NCI-H2029 (cell line): ENCODE measurements at places on chromosomes 3 and 15.

GRCh38 chr3:35335703-35336102 lies 303.6 kb upstream of the ARPP21 start:
- no peak for DNase-seq

DNA sequence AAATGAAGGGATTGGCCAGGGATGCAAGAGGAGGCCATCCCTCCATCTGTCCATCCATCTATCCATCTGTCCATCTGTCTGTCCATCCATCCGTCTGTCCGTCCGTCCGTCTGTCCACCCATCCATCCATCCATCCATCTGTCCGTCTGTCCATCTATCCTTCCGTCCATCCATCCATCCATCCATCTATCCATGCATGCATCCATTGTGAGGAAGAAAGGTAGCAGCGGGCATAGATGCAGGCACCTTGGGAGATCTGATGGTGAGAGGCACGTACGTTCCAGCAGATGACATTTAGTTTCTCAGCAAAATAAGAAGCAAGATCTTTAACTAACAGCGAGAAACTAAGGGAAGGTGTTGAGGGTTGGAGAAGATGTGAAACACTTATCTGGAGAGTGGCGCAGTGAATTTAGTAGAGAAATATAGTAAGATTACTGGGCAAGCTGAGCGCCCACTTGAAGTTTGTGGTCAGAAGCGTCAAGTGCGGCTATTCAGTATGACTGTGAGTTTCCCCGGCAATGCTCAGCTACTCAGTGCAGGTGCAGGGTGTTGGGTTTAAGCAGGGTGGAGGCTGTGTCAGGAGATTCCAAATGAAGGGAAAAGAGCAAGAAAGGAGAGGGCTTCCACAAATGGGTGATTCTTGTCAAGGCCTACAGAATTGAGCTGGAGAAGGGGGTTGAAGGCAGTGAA lies 22.4 kb upstream of the SRP14 start:
- no peak for DNase-seq

- DNase-seq: no peak
Measured at GRCh38 chr3:128617270-128617556, 33.4 kb downstream of the RPN1 start.

DNA sequence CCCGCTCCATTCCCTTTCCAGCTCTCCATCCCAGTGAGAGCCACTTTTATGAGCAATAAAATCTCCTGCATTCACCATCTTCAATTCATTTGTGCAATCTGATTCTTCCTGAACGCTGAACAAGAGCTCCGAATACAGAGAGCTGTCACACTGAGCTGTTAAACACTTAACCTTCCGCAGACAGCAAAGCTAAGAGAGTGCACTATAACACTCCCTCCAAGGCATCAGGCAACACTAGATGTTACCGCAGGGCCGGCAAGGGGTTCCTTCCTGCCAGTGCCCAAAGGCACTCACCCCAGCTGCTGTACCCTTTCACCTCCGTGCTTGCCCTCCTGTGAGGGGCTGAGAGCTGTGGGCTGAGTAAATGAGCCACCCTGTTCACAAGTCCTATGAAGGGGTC lies 85.6 kb downstream of the BCHE start:
- DNase-seq: no peak

- DNase-seq: no peak
Measured at GRCh38 chr3:178117641-178118040, 418.6 kb upstream of the KCNMB2 start.

DNA sequence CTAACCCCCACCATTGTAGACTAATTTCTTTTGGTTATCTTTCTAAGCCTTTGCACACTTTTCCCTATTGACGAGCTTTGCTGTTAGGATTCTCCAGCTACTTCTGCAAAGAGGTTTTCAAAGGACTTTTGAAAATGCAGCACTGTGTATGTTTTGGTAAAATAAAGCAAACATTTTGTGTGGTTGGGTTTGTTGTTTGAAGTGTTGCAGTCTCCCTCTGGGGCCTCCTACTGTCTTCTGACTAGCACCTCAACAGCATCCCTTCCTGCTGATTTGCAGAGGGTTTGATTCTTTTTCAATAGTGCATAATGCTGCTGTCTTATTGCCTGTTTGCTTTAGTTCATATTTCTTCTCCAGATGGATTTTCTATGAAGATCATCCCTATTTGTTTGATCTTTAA lies 775.1 kb upstream of the CFAP20DC start:
- no peak for DNase-seq

GRCh38 chr3:56923526-56924224 lies 121.9 kb upstream of the ARHGEF3 start:
- DNase-seq: peak; percentile 43

GRCh38 chr3:25427155-25427554 lies 908 bp upstream of the RARB start:
- DNase-seq: no peak

GRCh38 chr3:115851571-115851970 lies 228.3 kb downstream of the GAP43 start:
- DNase-seq: no peak

GRCh38 chr15:100651253-100651652 lies 48.9 kb downstream of the ASB7 start:
- DNase-seq: no peak

- no peak for DNase-seq
Measured at GRCh38 chr3:157226173-157226847, 66.4 kb upstream of the CCNL1 start.

- no peak for DNase-seq
Measured at GRCh38 chr15:40357246-40357645, 773 bp upstream of the DISP2 start.

- no peak for DNase-seq
Measured at GRCh38 chr15:94777037-94777436, 545.7 kb downstream of the MCTP2 start.
